Right renal cortex interstitium (tissue), 3 donors: ENCODE measurements at places on chromosomes 3 and 15.
A peak's percentile ranks its signal among the peaks of the same experiment; 100 is the strongest.

GRCh38 chr3:122313281-122313680 is 11.8 kb upstream of the CSTA start:
- DNase-seq: no peak

DNA sequence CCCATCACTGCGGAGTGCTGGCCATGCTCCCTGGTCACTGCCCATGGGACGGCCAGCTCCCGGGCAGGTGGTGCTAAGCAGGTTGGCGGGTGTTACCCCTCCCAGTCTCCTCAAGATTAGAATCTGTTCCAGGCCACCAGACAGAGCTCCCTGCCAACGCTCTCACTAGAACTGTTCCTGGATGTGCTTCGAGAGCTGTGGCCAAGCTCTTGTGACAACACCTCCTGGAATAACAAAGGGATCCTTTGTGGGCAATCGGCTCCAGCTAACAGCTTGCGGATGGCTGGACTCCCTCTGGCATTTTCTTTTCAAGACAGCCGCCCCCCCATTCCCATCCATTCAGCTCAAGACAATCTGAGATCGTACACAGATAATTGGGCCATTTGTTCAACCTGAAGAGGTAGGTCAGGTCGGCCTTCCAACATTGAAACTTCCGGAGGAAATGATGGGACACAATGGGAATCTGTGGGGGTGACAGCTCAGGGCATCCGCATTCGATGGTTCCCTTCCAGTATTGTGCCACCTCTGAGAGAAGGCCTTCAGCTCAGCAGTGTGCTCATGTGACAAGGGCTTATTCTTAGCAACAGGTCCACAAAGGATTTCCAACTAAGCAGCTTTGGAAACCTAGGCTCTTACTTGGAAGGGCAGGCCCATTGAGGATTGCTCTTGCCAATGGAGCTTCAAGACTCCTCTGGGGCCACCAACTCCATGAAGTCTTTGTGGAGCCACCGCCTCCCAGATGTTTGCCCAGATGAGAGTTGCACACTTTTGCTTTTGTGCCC is 11.6 kb upstream of the EPHB3 start:
- no peak for DNase-seq

DNA sequence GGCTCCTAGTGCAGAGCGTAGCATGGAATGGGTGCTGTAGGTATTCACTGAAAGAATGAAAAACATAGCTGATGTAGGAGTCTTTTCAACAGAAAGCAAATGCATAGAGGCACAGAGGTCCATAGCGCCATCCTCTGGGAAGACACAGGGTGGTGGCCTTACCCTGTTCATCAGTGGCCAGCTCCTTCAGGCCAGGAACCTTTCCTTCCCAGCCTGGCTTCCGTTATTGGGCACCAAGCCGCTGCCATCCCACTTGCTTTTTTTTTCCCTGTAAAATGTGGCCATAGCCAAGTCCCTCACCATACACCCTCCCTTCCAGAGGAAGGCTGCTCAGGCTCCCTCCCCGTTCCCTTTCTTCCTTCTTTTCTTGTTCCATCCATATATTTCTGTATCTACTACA is 118.1 kb downstream of the ZNF621 start:
- no peak for DNase-seq

DNA sequence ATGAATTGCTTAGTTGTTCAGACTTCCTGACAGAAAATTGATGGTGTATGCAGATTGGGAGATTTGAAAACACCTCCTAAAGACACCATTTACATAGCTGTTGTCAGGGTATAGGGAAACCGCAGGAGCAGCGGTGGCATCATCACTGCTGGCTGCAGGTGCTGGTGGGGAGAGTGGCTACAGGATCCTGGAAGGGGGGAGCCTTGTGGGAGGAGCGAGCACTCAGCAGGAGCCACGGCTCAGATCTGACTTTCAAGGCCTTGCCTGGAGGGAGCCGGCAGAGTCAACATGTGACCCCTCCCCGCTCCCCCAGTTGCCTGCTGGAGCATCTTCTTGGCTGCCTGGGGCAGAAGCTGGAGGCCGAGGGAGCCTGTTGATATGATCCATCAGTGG is 26.1 kb downstream of the EDEM1 start:
- DNase-seq: no peak

DNA sequence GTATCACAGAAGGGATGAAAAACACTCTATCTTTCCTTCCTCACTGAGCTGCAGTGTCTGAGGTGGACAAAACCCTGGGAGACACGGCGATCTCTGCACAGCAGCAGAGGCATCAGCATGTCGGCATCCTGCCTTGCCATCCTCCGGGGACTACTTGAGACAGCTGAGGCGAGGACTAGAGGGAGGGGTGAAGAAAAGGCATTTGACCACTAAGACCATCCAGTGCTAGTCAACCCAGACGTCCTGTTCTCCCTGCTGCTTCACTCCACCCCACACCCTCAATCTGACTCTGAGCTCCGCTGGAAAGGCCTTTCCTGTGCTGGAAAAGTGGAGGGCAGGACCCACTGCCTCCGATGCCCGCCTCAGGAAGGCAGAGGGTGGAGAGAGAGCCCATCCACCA is 67.3 kb downstream of the VGLL4 start:
- DNase-seq: no peak

DNA sequence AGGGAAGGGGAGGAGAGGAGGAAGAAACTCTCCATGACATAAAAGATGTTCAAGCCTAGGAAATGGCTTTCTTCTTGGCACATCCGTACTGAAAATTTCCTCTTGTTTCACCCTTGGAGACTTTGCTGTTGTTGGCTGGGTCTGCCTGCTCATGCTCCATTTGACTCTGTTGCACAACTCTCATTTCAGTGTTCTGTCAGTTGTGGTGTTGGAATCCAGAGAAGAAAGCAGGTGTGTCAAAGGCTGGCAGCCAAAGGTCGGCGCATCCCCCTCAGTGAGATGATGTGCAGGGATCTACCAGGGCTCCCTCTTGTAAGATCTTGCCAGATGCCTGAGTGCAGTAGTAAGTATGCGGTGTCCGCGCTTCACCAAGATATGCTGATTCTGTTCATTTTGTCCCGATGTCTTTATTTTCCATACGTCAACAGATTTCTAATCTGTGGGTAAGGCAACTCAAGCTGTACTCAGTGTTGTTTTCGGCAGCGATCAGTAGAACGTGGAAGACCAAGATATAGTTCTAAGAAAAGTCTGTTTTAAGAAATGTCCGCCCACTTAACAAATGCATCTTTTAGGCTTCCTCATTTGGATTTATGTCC is 265.2 kb upstream of the GOLGA6L4 start:
- DNase-seq: no peak

- DNase-seq: no peak
These were observed 52.2 kb downstream of the EXOG start for GRCh38 chr3:38548154-38548931.

- DNase-seq: peak; percentile 80
These were observed 59.2 kb upstream of the FAM174B start for GRCh38 chr15:92714477-92715401.

- peak; percentile 56 for DNase-seq
These were observed 557 bp downstream of the DENND4A start for GRCh38 chr15:65791335-65792137.

DNA sequence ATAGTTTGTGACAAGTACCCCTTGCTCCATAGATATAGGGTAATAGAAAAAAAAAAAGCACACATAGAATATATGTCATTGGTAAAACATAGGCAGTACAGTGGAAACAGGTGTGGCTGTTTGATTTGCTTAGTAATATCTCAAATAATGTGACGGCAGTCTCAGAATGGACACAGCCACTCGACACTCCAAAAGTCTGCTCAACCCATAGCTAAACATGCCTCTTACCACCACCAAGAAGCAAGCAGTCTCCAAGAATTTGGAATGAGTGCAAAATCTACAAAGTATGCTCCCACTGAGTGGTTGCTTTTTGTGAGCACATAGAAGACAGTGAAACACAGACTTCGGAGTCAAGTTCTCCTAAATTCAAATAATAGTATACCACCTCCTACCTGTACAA is 43.0 kb downstream of the RAB27A start:
- DNase-seq: no peak

- DNase-seq: no peak
These were observed 561.9 kb downstream of the GBE1 start for GRCh38 chr3:81199587-81199986.

DNA sequence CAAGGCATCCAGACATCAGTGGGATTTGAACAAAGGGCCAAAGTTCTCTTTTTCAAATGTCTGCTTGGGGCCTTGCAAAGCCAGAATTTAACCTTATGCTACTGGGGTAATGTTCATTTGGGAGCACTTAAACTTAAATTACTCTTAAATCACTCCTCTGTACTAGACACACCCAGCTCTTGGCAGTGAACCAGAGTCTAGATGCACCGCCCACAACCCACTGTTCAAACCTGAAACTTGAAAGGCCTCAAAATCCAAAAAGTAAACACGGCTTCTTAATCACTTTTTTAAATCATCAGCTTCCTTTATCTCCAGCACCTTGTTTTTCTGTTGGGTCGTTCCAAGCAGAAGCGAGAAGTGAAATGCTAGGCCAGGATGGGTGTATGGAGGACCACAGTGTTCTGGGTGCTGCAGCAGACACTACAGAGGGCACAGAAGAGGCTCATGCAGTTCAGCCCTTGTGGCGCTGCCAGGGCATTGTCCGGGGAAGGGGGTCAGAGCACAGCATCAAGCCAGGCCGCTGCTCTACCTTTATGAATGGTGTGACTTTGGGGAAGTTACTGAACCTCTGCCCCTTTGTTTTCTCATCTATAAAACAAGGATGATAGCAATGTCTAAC is 28.8 kb downstream of the MECOM start:
- no peak for DNase-seq

- DNase-seq: no peak
These were observed 380.9 kb upstream of the PROK2 start for GRCh38 chr3:72165808-72166207.

GRCh38 chr3:177828208-177828565 is 630.9 kb upstream of the TBL1XR1 start:
- DNase-seq: no peak

DNA sequence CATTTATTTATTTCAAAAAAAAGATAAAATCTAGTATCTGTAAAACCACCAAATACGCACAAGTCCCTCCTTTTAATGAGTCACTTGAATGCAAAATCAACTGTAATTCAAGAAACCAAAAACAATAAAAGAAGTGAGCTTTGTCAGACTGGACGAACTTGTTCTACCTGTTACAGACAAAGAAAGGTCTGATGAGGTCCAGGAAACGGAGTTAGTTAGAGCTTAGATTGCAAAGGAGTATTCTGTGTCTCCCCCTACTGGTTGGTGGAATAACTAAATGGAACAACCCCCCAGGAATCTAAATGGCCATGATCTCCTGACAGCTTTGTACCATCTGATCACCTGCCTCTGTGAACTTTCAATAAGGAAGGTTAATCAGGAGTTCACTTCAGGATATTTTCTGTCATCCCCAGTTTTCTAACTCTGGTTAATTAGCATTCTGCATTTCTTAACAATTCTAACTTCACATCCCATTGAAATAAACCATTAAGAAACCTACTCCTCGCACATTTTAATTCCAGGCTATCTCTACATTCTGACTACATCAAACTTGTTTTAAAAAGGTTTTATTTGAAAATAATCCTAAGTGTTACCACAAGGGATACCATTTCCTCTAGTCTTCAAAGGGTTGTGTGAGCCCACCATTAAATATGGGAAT is 333.0 kb upstream of the SATB1 start:
- peak; percentile 63 for DNase-seq

GRCh38 chr3:62090066-62090465 is 283.3 kb downstream of the FEZF2 start:
- no peak for DNase-seq

DNA sequence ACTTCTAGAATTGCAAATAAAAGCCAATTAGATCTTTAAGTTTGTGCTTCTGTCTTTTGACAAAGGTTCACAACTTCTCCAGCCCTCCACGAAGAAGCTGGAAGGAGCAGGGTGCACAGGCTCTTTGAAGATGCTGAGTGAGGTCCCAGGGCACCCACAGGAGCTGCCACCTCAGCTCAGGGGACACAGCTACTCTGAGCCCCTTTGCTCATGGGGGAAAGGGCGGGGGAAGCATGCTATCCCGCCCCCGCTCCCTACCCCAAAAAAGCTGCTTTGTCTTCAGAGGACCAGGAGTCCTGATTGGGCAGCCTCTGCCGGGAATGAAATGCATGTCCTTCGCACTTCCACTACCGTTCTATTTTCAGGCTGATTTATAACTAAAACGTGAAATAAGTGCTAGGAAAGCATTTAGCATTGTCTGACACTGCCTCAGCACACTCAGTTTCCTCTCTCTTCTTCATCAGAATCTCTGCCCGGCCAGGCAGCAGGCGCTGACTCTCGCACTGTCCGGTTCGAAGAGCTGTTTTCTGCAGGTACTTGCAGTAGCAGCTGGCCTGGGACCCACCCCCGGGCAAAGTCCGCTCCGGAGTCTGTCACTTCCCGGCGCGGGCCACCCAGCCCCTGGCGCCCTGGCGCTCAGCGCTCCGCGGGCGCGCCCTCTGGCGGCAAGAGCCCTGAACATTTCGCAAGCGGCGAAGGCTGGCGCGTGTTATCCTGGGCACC is 45.5 kb upstream of the KLHL25 start:
- peak; percentile 69 for DNase-seq

DNA sequence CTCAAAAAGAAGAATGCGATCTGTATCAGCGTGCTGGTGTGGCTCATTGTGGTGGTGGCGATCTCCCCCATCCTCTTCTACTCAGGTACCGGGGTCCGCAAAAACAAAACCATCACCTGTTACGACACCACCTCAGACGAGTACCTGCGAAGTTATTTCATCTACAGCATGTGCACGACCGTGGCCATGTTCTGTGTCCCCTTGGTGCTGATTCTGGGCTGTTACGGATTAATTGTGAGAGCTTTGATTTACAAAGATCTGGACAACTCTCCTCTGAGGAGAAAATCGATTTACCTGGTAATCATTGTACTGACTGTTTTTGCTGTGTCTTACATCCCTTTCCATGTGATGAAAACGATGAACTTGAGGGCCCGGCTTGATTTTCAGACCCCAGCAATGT is 1.3 kb downstream of the P2RY1 start:
- no peak for DNase-seq

DNA sequence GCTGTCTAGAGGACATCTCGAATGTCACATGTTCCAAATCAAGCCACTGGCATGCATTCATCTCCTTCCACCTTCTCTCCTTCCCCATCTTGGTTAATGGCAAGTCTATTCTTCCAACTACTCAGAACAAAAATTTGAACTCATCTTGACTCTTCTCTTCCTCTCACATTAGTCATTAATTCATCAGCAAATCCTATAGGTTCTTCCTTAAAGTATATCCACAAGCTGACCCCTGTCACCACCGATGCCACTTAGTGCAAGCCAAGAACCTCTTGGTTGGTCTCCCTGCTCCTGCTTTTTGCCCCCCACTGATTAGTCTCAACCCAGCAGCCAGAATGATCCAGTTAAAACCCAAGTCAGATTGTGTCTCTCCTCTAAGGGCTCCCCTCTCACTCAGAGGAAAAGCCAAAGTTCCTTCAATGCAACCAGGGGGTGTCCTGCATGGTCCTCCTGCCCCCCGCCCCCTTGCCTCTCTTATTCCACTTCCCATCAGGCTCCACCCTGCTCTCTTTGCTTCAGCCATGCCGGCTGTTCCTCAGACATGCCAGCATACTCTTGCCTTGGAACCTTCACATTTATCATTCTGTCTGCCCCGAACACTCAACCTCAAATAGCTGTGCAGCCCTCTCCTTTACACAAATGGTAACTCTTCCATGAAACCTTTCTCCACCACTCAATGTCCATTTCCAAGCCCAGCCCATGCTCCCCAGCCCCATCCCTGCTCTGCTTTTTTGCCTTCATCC is 1.0 kb upstream of the GALNT15 start:
- DNase-seq: no peak
